ENCODE measurements at places on chromosomes 11 and 22.

DNA sequence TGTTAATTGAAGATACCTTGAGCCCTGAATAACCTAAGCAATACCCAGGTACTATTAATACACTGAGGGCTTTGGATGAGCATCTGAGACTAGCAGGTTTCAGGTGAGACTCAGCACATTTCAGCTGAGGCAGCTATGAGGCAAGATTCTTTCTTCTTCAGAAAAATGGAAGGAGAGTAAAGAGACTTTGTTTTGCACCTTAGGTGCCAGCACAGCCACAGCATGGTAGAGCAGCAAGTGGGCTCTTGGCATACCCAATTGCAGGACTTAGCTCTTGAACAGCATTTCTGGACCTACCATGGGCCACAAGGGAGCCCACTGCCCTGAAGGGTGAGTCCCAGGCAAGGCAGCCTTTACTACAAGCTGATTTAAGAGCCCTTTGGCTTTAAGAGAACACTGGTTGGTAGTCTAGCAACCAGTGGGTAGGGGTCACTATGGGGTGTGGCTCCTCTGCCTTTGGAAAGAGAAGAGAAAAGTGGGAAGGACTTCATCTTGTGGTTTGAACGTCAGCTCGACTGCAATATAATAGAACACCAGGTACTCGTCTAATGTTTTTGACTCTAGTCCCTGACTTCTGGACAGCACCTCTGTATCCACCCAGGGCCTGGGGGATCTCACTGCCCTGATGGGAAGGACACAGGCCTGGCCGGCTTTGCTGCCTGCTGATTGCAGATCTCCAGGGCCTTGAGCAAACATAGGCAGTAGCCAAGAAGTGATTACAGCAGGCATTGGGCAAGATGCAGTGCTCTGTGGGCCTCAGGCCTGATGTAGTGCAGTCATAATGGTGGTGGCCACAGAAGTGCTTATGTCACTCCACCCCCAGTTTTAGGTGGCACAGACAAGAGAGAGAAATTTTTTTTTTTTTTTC lies 73.3 kb downstream of the GLYATL1 start:
- DNase-seq = no peak

- no peak for DNase-seq
These were observed 117.6 kb upstream of the THY1 start for GRCh38 chr11:119540370-119541125.

DNA sequence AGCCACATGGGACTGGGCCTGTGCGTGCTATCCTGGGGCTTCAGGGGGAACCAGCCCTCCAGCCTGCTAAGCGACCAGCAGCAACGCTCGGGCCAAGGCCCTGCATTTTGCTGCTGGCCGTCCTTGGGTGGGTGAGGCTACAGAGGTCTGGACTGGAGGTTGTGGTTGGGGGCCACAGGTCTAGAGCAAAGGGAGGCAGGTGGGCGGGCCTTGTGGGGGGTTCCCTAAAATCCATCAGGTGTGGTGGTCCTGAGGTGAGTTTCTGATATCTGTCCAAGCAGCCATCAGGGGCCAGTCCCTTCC lies 34.7 kb downstream of the PPM1F start:
- no peak for DNase-seq

DNA sequence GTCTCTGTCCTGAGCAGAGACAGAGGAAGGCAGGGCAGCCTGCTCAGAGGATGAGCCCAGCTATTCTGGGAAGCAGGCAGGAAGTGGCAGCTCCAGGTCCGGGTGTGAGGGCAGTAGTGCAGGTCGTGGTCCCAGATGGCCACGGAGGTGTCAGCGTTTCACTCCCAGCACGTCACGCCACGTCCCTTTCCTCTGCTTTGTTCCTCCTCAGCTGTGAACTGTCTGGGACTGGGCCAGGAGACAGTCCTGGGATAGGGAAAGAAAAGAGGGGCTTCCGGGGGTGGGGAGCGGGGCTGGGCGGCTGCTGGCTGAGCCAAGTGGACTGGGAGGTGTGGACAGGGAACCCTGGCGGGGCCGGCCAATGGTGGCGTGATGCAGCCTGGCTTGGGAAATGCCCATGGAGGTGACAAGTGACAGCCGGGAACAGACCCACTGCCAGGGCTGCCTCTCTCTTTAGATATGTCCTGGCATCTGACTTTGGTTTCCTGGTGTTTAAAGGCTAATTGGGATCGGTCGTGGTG lies 64.7 kb downstream of the KCNQ1 start:
- no peak for DNase-seq

DNA sequence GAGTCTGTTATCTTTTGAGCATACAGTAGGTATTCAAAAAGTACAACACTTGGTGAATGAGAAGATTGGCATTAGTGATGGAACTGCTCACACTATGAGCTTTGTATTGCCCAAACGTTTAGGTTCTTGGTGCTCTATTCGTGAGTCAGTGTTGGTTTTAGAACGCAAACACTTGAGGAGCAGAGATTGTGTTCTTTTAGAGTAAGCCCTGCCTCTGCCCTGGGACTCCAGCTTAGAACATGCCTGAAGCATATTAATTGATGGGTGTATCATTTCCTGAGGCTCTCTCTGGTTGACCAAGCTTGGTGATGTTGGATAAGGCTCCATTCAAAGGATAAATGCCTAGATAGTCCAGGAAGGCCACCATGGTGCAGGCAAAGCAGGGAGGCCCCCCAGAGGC lies 10.9 kb downstream of the MTNR1B start:
- DNase-seq = no peak

- DNase-seq = peak; percentile 22
These were observed 801 bp downstream of the SESN3 start for GRCh38 chr11:95229993-95230809.

- no peak for DNase-seq
These were observed 8.7 kb downstream of the YAP1 start for GRCh38 chr11:102118937-102119336.

DNA sequence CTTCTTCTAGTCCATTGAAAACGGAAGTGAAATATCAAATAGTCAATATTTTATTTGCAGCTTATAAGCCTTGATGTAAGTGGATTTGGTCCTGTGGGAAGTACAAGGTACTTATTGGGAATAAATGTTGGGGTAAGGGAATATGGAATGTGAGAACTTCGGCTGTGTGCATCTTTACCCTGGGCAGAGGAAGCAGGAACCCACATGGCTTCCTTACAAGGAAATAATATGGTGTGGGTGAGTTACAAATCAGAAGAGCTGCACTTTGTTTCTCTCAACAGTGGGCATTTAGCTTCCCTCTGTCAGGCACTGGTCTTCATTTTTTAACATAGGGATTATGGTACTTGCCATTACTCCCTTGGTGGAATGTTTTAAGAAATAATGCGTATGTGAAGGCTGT lies 77.9 kb downstream of the SCN3B start:
- DNase-seq = no peak

- DNase-seq = no peak
These were observed 283.3 kb downstream of the CASP12 start for GRCh38 chr11:104614961-104615360.

GRCh38 chr11:33747979-33748378 lies 11.8 kb upstream of the CD59 start:
- peak; percentile 53 for DNase-seq

GRCh38 chr22:41722496-41722895 lies 23.2 kb downstream of the MEI1 start:
- no peak for DNase-seq

DNA sequence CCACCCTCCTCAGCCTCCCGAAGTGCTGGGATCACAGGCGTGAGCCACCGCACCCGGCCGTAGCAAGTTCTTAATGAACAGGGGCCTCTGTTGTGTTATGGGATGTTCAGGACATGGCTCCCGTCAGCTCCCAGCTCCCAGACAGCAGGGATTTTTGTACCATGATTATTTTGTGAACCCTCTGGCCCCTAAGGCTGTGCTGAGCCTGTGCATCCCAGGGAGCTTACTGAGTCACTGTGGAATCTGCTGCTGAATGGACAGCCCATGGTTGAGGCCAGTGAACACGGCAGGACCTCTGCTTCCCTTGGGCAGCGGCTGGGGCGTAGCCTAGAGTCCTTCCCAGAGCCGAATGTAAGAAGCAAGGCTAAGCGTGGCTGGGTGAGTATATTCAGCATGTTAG lies 245.2 kb downstream of the NTM start:
- DNase-seq = no peak

- peak; percentile 47 for DNase-seq
These were observed 125.6 kb downstream of the TRPC6 start for GRCh38 chr11:101458161-101458560.

- no peak for DNase-seq
These were observed 127.1 kb downstream of the KCNQ1OT1 start for GRCh38 chr11:2572491-2573239.

GRCh38 chr11:113888848-113889247 lies 13.5 kb upstream of the USP28 start:
- DNase-seq = no peak

- peak; percentile 52 for DNase-seq
These were observed 43.4 kb upstream of the SC5D start for GRCh38 chr11:121249039-121249663.

DNA sequence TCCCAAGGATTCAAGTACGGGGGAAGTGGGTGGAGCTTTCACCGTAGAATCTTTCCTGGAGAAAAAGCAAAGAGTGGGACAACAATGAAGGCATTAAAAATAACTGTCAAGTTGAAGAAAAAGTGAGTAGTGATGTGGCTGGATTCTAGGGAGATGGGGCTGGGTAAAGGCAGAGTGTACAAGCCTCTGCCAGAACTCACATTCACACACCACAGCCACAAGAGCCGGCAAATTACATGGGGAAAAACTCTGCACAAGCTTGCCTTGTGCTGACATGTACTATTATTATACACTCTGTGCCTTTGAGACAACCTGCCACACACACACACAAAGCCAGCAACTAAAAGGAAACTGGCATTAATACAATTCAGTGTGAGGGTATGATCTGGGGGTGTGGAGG lies 182.6 kb downstream of the LARGE1 start:
- no peak for DNase-seq

DNA sequence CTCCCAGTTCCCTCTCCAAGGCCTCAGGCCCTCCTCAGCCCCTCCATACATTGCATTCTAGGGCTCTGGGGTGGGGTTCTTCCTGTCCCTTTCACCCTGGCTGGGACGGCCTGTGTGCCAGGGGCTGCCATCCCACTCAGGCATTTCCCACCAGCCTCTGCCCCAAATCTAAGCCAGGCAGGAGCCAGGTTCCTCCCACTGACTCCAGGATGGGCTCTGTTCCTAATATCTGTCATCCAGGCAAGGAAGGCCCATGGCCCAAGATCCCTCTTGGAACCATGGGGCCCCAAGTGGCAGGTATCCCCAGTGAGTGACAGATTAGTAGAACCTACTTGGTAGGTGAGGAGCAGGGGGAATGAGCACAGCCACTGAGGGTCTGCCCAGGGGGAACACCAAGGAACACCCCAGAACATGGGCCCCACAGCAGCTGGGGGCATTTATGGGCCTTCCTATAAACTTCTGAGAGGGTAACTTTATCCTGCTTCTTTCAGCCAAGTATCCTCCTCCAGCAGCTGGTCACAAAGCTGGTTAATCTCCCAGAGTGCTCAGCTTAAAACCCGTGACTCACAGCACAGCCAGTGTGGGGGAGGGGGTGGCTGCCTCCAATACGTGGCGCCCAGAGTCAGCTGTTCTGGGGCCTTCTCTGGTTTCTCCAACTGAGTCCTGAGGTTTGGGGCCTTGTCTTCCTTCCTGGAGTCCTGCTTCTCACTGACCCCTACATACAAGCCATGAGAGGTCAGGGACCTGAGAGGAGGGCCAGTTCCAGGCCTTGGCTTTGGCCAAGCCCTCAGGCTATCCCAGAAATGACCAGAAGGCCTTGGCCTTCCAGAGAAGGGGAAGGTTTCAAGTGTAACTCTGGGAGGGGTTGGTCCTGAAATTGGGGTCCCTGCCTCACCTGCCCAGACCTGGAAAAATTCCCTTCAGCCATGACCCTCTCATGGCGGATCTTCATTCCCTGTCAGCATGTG lies 19.9 kb upstream of the MYOD1 start:
- DNase-seq = peak; percentile 52
